ENCODE measurements at places on chromosomes 4 and X. TPM values are rescaled to one million over a fixed set of nuclear protein-coding genes. Genes with fewer than 3 reads are reported as not detected.

Gene BST1
- total RNA-seq = 13.3 TPM

Gene HS3ST1
- 4.9 TPM for total RNA-seq

Gene GRIPAP1
- 87.1 TPM for total RNA-seq

Gene EXOC1L
- not detected for total RNA-seq

Gene PIR
- 14.3 TPM for total RNA-seq

Gene CNKSR2
- 14.5 TPM for total RNA-seq

Gene NAP1L3
- total RNA-seq = 0.59 TPM

Gene CWH43
- not detected for total RNA-seq

Gene TRPC5OS
- total RNA-seq = not detected

Gene SOWAHB
- 7.0 TPM for total RNA-seq

Gene UGDH
- total RNA-seq = 52.8 TPM

Gene TEX13C
- total RNA-seq = not detected

Gene CRMP1
- 0.89 TPM for total RNA-seq

Gene KCTD8
- total RNA-seq = not detected

Gene PDZD4
- 1.6 TPM for total RNA-seq
